ENCODE measurements at places on chromosomes 6 and 20.
A peak's percentile ranks its signal among the peaks of the same experiment; 100 is the strongest.

DNA sequence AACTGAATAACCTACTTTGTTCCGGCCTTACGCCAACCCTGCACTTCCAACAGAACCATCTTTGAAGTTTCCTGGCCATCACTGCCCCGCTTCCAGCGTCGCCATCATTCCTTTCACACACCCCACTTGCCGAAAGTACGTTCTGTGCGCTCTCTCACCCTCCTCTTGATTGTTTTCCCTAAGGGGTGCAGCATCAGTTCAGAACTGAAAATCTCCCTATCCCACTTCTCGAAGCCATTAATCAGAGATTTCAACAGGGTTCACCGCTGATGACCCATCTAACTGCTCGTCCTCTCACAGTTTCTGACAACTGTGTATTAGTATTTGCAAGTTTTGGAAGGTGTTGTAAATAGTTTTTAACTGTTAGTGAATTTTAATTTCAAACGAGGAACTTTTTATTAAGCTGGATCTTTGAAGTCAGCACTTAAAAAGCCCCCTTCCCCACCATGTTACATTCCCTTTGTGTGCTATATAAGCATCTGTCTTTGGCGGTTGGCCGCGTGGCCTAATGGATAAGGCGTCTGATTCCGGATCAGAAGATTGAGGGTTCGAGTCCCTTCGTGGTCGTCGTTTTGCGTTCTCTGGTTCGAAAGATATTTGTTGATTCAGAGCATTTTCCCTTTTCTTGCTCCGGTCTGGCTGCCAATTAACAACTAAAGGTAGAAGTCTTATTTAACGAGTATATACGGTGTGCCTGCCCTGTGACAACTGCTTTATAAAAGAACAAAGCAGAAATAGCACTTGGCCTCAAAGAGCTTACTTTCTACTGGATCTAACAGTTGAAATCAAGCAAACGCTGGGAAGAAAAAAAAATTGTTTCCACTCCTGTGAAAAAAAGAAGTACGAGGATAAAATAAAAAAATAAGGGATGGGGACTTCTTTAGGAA is 42.6 kb downstream of the TRIM27 start:
- DNase-seq: peak; percentile 42

DNA sequence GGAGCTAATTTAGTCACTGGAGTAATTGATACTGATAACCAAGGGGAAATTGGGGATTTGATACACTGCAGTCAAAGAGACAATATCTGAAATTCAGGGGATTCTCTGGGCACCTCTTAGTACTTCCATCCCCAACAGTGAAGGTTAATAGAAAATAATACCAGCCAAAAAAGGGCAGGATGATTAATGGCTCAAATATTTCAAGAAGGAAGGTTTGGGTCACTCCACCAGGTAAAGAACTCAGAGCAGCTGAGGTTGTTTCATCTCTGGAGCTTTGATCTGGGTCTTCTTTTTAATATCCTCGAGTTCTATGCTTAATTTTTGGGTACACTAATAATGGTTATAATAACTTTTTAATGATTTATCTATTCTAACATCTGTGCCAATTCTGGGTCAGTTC is 70.8 kb downstream of the CDKAL1 start:
- DNase-seq: no peak

DNA sequence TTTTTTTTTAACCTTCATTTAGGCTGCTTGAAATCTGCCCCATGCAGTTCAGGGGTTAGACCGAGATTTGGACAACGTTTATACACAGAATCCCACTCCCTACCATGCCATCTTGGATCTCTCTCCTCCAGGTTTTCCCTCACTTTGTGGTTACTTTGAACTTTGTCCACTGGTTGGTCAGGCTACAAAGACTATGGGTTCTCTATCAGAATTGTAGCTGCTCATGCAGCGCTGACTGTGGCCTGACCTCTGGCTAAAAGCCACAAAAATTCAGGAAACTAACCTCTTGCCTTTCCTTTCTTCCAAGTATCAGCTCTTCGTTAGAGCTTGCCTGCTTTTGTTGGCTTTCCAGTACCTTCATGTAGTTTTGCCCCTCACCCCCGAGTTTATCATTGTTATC is 44.9 kb upstream of the KCNG1 start:
- no peak for DNase-seq

DNA sequence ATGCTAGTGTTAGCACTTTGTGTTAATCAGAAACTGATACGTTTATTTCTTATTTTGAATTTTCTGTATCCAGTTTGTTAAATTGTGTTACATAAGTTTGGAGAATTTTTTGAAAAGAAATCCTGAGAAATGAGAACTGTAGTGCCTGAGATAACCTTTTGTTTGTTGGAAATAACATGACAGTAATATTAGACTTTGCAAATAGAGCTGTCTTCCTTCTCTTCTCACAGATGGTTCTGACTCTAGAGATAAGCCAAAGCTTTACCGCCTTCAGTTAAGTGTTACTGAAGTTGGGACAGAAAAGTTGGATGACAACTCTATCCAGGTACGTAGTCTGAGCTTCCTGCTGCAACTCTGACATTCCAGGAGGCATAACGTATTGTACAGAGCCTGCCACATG is 69.9 kb downstream of the AFDN start:
- DNase-seq: no peak

- DNase-seq: no peak
Measured at GRCh38 chr20:50821257-50821921, 26.5 kb downstream of the BCAS4 start.

DNA sequence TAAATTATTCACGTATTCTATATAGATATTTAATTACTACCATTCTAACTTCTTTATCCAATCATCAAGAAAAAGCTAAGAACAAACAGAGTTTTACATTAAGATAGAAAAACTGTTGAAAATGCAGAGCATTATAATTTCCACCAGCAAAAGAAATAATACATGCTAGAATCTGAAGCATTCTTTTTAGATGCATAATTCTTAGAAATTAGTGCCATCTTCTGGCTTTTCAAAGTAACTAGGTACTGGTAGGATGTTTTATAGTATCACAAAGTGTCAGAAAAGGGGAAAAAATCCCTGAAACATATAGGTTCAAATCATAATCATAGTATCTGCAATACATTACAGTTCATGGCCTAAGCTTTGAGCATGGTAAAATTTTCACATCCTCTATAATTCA is 178.9 kb downstream of the PHF3 start:
- no peak for DNase-seq

- no peak for DNase-seq
Measured at GRCh38 chr6:116277124-116277523, 2.6 kb downstream of the TSPYL1 start.

DNA sequence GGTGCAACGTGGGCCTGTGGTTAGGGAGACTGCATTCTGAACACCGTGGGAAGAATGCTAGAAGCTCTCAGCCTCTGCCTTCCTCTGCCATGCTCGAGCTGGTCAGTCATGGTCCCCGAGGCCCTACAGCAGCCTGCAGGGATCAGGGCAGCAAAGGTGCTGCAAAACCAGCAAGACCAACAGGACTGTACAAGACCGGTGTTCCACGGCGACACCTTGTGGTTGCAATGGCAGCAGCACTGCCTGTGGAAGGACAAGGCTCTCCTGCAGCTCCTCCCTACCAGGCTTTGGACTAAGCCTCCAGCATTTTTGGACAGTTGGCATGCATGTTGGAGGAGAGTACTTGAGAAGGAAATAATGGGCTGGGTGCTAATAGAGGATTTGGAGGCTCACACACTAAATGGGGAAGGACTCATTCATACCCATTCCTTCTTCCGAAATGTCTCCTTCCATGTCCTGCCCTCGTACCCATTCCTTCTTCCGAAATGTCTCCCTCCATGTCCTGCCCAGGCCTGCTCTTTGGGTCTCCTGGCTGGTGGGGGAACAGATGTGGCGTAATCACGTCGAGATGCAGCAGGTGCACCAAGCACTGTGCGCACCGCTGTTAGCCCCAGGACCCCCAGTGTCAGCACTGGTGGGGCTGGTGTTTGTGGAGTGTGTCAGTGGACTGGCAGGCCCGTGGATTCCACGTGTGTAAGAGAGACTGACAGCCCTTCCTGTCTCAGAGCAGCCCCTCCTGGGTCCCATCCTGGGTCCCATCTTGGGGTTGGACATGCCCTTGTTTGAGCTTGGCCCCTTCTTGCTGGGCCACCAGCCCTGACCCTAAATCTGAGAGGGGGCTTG is 18.6 kb upstream of the MYT1 start:
- DNase-seq: no peak

- no peak for DNase-seq
Measured at GRCh38 chr6:148375401-148375800, 32.8 kb downstream of the SASH1 start.

GRCh38 chr6:170069611-170070010 is 221.3 kb downstream of the DLL1 start:
- no peak for DNase-seq

DNA sequence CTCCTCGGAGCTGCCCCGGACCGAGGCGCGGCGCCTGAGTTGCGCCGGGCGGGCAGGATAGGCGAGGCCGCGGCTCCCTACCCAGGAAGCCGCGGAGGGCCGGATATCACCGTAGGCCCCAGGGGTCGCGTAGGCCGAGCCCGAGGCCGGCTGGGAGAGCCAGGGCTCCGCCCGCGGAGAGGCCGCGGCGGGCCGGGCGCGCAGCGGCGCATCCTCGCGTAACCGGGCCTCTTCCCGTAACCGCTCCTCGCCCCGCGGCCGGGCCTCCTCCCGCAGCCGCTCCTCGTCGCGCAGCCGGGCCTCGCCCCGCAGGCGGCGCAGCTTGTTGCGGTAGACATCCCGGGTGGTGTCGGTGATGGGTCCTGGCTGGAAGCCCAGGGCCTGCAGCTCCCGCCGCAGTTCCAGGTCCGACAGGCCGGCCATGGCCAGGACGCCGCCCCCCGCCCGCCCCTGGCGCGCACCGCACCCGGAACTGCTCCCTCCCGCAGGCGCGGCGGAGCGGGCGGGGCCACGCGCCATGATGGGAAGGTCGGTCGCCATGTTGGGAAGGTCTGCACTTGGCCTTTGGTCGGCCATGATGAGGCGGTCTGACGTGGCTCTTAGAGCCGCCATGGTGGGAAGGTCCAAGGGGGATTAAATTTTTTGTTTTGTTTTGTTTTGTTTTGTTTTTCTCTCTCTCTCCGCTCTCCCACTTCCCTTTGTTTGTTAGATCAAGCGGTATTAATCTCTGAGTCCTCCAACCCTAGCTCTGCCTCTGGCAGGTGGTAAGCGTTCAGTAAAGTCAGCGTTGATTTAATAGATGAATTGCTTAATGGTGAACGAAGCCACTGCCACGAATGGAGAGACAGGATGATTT is at the start of gene LEMD2:
Gene LEMD2 (minus strand): TSS at position 437 of the 856 bp plus-strand sequence. CDS start 14 bp downstream, at position 423.
- peak; percentile 91 for DNase-seq

- DNase-seq: no peak
Measured at GRCh38 chr6:130037207-130037811, 18.9 kb downstream of the L3MBTL3 start.

DNA sequence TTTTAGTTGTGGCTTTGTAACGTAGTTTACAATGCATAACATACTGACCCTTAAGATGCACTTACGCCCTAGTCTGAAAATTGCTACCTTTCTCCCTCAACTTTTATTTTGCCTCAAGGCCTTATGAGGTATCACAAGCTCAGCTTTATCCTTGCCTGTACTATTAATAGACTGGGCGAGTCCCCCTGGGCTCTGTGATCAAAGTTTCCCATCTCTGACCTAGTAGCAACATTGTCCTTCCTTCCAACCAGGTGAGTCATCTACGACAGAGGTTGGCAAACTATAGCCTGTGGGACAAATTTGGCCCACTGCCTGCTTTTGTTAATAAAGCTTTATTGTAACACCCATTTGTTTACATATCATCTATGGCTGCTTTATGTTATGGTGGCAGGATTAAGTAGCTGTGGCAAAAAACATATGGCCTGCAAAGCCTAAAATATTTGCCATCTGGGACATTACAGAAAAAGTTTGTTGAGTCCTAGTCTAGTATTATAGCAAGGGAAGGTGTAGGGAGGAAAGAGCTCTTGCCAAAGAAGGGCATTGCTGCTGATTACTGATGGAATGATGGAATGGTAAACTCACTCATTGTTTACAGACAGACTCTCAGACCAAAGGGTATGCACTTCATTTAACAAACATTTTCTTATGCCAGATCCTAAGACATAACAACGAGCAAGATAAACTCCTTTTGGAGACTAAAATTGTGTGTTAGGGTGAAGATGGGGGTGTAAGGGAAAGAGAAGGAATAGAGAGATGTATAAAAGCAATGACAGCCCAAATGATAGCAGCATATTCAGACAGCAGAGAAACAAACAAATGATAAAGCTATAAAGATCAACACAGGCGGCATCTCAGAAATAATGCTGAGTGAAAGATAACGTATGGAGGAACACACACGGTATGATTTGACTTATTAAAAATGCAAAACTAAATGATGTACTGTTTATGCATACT is 74.2 kb downstream of the SLC22A23 start:
- no peak for DNase-seq

- DNase-seq: no peak
Measured at GRCh38 chr20:11521476-11522365, 396.0 kb upstream of the BTBD3 start.

DNA sequence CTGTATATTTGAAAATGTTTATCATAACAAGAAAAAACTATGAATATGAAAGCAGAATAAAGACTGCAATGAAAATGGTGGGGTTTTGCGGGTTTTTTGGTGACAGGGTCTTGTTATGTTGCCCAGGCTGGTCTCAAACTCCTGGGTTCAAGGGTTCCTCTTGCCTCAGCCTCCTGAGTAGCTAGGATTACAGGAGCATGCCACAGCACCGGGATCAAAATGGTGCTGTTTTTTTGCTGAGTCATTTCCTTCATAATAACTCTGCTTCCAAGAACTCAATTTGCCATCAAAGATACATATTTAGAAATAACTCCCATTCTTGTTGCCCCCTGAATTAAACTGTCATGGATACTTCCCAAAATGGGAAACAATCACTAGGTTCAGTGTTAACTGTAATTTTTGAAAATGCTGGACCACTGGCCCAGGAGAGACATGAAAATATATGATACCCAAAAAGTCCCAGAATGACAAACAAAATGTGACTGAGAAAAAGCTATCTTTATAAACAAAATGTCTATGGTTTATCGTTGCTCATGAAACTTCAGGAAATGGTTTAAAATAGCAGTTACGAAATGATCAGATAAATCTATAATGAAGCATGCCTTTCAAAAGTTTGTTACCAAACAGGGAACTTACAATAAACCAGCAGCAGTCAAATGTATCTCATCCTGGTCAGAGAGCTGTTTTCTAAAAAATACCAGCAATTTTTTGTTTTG is 32.2 kb downstream of the ILRUN start:
- no peak for DNase-seq

GRCh38 chr20:32611286-32611685 is 26.2 kb upstream of the NOL4L start:
- no peak for DNase-seq

GRCh38 chr20:35953387-35954199 is 709 bp downstream of the SCAND1 start:
- peak; percentile 45 for DNase-seq

GRCh38 chr20:53570446-53571276 is 23.0 kb downstream of the ZNF217 start:
- DNase-seq: no peak

- DNase-seq: no peak
Measured at GRCh38 chr20:25738198-25738597, 41.5 kb upstream of the ZNF337 start.

Measured in activated CD4-positive, alpha-beta T cell treated with anti-CD3 and anti-CD28 coated beads, Interleukin-2, amount 50 U/mL, for 4 hours (primary cell).